ENCODE measurements at places on chromosomes 12 and 14. TPM values are rescaled to one million over a fixed set of nuclear protein-coding genes. Genes with fewer than 3 reads are reported as not detected.

The DDX23 gene
- polyA plus RNA-seq, result 52.5 TPM

- H3K36me3 ChIP-seq, result no peaks in the 10 kb centered on the region
- no peak overlapping the region for H3K4me3 ChIP-seq
- H3K4me1 ChIP-seq, result no peaks in the 10 kb centered on the region
Observed at GRCh38 chr12:31249356-31249755, 76.6 kb downstream of the SINHCAF start.

The KRT77 gene
- polyA plus RNA-seq, result not detected

- no peak overlapping the region for H3K27ac ChIP-seq
- no peak for DNase-seq
- H3K4me3 ChIP-seq, result no peak overlapping the region
- H3K36me3 ChIP-seq, result no peaks in the 10 kb centered on the region
- H3K4me1 ChIP-seq, result no peaks in the 10 kb centered on the region
Observed at GRCh38 chr12:24356240-24356804, 406.9 kb upstream of the SOX5 start.

GRCh38 chr12:124921200-124922031, 7.0 kb upstream of the UBC start:
- H3K36me3 ChIP-seq, result no peaks in the 10 kb centered on the region
- H3K4me1 ChIP-seq, result peaks cover 14% of the 10 kb centered on the region
- peak; percentile 41 for DNase-seq
- H3K27ac ChIP-seq, result peak overlapping the region; percentile 76
- no peaks in the 10 kb centered on the region for H3K27me3 ChIP-seq

GRCh38 chr12:133165776-133166175, 15.5 kb upstream of the ZNF268 start:
- DNase-seq, result no peak
- H3K27me3 ChIP-seq, result no peaks in the 10 kb centered on the region
- no peaks in the 10 kb centered on the region for H3K4me1 ChIP-seq
- no peak overlapping the region for H3K4me3 ChIP-seq
- no peaks in the 10 kb centered on the region for H3K36me3 ChIP-seq

Data from SK-N-SH (cell line).